ENCODE measurements at places on chromosomes 16 and 17.
A peak's percentile ranks its signal among the peaks of the same experiment; 100 is the strongest.

- no peak for DNase-seq
Observed at GRCh38 chr16:30920891-30921290, 2.5 kb upstream of the FBXL19 start.

DNA sequence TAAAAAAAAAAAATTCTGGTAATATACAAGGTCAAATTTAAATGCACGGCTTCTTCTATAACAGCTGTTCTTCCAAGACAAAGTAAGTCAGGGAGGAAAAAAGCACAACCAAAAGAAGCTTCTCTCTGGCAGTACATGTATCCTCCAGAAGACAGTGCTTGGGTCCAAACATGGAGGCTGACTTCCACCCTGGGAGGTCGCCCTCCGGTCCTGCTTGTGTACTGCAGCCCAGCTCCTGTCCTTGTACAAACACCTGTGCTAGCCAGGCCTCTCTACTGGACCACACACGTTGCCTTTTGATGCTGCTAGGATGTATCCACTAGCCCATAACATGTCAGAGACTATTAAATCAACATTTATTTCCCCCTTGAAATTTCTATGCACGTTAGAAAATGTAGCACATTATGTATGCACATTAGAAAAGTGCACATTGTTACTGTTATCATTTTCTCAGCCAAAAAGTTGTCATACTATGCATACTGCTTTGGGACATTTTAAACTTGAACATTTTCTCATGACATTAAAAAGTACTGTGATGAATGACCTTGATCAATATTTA lies 21.9 kb downstream of the TEKT3 start:
- no peak for DNase-seq

DNA sequence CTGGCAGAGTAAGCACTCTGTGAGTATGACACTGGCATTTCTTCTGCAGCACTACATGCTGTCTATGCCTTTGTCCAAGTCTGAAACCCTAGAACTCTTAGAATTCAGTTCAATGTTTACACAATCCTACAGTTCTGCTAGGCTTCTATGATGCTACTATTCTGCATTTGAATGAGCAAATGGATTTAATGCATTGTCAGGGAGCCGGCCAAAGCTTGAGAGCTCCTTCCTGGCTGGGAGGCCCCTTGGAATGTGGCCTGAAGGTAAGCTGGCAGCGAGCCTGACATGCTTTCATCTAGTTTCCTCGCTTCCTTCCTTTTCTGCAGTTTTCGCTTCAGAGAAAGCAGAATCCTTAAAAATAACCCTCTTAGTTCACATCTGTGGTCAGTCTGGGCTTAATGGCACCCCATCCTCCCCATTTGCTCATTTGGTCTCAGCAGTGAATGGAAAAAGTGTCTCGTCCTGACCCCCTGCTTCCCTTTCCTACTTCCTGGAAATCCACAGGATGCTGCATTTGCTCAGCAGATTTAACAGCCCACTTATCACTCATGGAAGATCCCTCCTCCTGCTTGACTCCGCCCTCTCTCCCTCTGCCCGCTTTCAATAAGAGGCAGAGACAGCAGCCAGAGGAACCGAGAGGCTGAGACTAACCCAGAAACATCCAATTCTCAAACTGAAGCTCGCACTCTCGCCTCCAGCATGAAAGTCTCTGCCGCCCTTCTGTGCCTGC lies at the start of gene CCL2:
Gene CCL2 (plus strand): TSS at position 635 of the 730 bp plus-strand sequence. CDS start 65 bp downstream, at position 700.
- peak; percentile 67 for DNase-seq

DNA sequence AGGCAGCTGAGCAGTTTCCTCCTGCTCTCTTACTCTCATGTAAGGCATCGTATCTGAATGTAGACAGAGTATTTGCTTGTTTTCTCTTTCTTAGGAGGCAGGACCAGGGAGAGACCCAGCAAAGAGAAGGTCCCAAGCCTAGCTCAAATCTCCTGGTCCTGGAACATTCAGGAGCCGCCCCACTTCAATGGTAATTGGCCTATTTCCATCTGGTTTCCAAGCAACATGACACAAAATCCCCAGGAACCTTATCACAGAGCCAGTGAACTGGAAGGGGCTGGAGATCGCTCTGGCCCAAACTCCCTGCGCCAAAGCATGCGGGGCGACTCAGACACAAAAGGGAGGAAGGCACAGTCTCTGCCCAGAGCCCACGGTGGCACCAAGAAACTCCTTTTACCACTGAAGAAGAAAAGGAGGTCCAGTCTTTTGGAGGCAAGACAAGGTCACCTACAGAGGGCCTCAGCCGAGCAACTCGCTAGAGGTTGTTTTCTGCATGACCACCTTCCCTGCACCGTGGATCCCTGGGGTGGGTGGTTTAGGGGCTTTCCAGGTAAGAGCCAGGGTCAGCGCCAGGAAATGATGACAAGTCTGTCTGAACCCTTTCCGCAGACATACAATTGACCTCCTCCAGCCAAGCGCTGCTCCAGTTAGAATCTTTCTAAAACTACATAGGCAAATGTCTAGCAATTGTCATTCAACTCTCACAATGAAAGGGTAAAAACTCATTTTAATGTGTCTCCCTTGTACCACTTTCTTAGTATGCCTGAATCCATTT lies 394.7 kb downstream of the SOX9 start:
- DNase-seq = no peak

Measured in NT2/D1 (cell line).